ENCODE measurements at places on chromosomes 3 and 15.

DNA sequence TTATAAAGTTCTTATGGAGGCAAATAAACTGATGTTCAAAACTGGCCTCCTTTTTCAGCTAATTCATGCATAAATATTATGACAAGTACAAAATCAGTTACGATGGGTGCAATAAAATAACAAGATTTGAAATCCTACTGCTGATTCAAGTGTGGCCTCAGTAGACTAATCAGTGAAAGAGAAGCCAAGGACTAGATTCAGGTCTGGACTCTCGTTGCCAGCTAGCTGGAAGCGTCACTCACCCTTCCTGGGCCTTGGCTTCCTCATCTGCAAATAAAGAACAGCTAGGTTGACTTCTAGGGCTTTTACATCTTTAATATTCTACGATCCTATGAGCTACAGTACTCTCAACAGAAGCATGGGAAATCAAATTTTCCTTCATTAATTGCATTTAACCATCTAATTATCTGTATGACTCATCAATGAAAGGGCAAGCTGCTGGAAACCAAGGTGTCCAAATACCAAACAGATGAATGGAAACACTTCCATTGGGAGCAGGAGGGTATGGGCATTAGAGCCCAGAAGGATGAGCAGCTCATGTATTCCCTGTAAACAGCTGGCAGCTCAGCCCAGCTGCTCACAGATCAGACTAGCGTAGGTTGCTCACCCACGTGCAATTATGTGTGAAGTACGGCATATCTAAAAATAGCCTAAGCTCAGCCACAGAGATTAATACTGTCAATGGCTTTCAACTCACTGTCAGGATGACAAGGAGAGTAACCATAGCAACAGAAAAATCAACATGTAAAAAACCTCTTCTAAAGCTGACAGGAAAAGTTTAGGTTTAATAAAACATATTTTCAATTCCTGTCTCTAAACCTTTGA lies 294.8 kb downstream of the PLCL2 start:
- DNase-seq, result peak; percentile 13

DNA sequence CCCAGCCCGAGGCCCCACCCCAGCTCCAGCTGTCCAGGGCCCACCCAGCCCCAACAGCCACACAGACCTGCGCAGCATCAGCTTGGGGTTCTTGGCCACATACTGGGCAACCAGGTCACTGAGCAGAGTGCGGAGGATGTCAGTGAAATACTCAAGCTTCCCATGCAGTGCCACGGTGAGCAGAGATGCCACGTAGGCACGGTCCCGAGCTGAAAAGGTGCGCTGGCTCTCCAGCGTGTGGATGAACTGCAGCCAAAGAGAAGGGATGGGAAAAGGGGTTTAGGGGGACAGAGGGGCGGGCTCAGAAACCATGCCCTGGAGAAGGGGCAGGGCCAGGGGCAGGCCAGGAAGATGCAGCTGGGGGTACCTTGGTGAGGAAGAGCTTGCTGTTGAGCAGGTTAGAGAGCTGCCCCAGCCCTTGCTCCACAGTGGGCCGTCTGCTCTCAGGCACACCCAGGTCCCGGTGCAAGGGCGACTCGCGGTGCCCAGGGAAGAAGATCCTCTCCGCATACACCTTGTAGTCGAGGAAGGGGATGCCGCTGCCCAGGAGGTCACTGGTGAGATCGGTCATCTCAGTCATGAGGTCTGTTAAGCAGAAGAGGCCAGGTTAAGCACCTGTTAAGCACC lies 17.4 kb downstream of the PLXNB1 start:
- DNase-seq, result no peak

DNA sequence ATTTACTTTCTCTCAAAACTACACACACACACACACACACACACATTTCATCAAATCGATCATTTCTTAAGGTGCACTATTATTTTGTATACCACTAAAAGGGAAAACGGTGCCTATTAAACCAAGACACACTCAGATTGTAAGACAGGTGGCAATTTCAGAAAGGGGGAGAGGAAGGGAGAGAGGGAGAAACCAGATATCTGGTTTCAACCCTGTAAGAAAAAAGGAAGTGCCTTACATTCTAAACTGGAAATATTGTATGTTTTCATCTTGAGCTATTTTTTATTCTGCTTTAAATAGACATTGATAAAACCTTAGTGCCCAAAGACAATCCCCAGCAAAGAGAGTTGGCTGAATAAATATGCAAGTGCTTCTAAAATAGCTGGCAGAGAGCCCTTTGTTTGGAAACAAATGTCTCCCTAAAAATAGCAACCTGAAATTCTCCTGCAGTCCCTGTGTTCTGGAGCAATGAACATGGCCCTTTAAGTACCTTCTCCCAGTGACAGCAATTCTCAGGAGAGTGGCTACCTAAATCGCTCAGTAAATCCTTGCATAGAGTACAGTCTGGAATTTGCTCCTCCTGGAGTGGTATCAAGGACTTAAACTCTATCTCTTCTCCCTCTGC lies 85.7 kb downstream of the RARB start:
- DNase-seq, result no peak

DNA sequence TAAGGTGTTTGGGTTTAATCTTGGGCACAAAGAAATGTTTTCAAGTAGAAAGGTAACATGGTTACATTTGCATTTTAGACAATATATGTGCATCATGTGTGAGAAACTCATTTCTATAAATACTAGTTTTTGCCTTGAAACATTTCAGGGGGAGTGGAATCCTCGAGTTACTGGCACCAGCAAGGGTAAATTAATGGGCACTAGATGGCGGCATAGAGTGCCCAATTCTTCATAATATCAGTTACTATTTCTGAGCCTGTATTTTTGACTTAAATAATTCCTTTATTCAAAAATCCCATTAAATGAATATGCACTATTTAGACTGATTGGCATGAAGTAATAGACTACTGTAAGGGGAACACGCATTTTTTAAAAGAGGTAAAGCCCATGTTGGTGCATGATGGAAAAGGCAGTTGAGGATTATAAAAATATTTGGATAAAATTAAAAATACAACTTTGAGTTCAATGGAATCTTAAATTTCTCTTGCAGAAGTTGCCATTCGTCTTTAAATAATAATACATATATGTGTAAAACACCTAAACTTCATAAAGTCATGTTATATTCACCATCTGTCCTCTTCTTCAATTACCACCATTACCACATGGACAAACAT lies 106.3 kb downstream of the ZBTB20 start:
- DNase-seq, result peak; percentile 52

- DNase-seq, result no peak
Observed at GRCh38 chr3:39262846-39263245, 17.0 kb downstream of the CX3CR1 start.

- no peak for DNase-seq
Observed at GRCh38 chr15:80984856-80985255, 4.8 kb downstream of the MESD start.

DNA sequence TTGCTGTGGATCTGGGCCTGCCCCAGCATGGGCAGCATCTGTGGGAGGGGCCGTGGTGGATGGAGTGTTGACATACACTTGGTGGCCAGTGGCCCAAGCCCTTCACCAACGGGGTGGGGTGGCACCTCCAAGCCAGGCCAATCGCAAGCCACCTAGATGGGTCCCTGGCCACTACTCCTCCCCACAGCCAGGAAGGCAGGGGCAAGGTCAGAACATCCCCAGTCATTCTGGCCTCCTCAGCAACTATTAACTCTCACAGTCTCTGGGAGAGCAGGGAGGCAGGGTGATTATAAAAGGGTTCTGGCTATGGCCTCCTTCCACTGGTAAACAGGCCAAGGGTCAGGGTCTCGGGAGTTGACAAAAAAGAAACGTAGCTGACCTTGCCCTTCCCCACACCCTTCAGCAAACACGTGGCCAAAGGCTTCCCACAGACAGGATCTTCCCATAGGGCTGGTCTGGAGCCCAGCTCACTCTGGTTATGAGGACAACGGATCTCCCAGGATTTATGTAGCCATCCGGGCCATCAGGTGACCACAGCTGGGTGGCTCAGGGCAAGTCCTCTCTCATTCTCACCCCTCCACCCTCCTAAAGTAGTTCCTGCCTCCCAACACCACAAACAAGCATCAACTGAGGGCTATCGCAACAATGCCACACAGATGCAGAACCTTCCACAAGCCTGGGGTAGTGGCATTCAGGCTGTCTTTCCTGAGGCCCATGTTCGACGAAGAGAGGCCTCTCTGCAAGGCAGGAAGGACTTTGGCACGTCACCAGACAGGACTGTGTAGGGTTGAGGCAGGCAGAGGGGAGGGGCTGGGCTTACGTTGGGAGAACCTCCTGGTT lies 18.9 kb downstream of the TLE3 start:
- no peak for DNase-seq

DNA sequence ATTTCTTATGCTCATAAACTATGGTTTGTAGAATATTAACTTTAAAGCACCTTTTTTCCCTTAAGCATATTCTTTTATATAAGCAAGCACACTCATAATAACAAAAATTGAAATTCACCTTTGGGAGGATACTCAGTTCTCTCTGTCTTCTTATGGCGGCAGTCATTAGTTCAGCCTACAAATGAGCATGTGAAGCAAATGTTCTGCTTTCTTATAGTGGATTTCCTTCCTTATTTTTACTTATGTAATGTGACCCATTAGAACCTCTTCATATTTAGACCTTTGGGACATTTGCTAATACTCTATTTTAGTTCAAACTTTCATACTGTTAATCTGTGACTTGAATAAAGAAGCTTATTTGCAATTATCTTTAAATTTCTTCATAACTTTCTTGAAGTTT lies at the start of gene P2RY13:
TSS of gene P2RY13 (minus strand) at position 187 of the 400 bp plus-strand sequence. CDS start at position 166, 21 bp downstream.
- no peak for DNase-seq

- DNase-seq, result no peak
Observed at GRCh38 chr15:82928711-82929110, 23.8 kb downstream of the HOMER2 start.

DNA sequence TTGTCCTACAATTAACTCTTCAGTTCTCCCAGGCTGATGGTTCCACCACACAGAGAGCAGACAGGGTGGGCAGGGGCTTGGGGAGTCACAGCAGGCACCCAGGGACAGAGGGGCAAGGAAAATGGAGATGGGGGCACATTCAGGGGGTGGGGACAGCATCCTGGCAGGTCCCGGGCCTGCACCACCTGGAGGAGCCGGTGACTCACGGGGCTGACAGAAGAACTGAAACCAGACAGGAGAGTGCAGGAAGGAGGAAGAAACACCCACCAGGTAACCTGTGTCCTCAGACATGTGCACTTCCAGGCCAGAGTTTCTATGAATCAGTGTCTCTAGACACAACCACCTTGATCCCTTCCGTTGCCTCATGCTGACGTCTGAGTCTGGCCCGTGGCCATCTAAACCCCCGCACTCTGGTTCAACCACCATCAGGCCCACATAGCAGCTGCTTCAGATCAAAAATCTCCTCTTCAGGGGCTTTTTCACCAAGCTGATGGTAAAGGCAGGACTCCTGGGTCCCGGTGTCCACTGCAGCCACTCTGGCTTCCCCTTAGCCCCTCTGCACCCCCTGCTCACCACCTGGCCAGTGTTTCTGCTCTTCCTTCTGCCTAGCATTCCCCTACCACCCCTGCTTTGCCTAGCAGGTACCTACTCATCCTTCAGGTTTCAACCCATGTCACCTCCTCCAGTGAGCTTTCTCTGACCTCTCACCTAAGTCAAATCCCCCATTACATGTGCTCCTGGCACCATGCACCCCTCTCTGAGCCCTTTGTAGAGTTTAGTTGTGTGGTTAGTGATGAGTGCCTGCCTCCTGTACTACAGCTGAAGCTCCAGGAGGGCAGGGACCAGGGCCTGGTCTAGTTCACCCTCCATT lies 16.5 kb upstream of the CYP11A1 start:
- peak; percentile 84 for DNase-seq

DNA sequence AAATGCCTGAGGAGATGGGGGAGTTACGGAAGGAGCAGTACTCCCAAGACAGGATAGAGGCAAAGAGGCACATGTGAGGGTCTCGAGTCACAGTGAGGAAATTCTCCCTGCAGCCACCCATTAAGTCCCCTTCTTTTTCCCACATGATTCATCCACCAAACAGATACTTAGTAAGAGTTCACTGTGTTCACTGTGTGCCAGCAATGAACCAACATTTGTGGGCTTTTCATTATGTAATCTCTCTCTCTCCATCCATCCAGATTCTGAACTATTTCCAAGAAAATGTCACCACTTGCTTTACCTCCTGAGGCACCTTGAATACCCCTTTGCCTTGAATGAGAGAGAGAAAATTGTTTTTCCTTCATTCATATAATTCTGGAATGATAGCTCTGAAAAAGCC lies 24.6 kb upstream of the LRRFIP2 start:
- DNase-seq, result peak; percentile 40

Data from IMR-90 (cell line).